T-helper 2 cell treated with Interferon-gamma antibody and Interleukin-4, amounts not matched to agents 5 μg/mL and 100 μg/mL, for 36 hours (primary cell): ENCODE measurements at places on chromosomes 7 and 10.

DNA sequence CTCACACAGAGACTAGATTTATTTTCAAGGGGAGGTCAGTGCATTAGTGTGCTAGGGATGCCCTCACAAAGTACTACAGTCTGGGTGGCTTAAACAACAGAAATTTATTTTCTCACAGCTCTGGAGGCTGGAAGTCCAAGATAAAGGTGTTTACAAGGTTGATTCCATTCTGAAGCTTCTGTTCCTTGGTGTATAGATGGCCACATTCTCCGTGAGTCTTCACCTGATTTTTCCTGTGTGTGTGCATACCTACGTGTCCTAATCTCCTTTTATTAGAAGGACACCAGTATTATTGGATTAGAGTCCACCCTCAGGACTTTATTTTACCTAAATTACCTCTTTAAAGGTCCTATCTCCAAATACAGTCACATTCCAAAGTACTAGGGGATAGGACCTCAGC lies 91.7 kb upstream of the FRMD4A start:
- no peak for DNase-seq

GRCh38 chr10:15168291-15168785 lies at the start of gene NMT2:
TSS of gene NMT2 (minus strand) at chr10:15168693. CDS start at chr10:15168612, 81 bp downstream.
- DNase-seq: peak; percentile 82

GRCh38 chr7:27364344-27364758 lies 121.7 kb downstream of the EVX1 start:
- no peak for DNase-seq

DNA sequence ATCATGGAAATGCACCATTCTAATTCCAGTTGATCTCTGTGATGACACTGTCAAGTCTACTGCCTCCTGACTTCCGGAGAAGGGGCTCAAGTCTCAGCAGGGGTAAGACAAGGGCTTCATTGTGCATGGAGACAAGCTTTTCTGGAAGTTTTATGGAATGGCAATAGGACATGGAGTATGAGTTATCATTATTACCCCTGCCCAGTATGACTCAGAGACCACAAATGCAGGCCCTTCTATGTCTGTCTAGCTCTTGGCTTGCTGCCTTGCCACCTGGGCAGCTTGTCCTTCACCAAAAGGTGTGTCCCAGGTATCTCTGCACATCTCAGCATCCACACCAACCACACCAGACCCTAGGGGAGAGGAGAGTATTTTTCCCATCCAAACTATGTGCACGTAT lies 34.9 kb upstream of the KIAA1217 start:
- DNase-seq: no peak
